ENCODE measurements at places on chromosomes 1 and 21.

DNA sequence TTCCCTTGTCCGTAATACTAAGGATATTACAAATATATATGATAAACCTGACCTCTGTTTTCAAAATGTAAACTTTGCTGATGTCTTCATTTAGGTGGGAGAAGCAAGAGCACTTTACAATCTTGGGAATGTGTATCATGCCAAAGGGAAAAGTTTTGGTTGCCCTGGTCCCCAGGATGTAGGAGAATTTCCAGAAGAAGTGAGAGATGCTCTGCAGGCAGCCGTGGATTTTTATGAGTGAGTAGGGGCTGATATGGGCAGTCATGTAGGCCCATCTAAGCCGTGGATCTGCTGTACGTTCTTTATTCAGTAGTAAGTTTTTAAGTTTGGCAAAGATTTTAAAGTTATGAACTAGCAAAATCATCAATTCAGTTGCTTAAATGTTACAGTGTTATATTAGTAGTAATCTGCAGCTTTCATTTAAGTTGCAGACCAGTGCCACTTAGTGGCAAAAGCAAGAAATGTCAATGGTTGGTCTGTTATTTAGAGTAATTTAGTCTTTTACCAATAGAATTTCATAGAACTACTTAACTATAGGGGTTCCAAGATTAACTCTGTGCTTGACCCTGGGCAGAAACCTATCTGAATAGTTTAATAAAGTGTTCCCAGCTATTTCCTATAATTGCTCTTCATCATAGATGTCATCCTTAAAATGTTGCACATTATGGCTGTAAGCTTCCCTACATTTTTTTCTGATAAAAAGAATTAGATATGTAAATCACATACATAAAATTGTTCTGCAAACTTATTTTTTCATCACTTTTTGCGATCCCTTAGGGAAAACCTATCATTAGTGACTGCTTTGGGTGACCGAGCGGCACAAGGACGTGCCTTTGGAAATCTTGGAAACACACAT lies 21.3 kb downstream of the GPSM2 start:
- no peak for DNase-seq

DNA sequence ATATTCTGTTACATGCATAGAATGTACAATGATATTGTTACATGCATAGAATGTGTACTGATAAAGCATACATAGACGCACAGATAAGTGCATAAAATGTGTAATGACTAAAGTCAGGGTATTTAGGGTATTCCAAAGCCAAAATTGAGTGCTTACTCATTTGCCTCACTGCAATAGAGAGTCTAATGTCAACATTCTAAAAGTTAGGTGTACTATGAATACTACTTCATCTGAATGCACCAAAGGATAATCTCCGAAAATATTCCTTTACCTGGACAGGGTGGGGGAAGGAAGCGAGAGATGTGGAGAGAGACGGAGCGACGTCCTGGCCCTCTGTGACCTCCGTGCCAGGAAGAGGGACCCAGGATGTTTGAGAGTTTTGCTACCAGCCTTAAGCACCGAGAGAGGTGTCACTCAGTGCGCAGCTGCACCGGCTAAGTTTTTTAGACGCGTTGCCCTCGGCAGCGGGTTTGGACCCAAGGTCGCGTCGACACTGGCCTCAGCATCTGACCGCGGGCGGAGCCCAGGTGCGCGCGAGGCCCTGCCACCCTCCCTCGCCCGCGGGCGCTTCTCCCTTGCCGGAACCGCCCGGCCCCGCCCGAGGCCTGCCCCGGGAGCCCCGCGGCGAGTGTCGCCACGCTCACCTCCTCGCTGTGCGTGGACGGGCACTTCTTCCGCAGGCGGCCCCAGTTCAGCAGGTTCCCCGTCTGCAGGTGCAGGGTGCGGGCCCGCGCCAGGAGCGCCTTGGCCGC lies 660 bp downstream of the GCLM start:
- no peak for DNase-seq

GRCh38 chr1:226643177-226643576 lies 94.6 kb downstream of the STUM start:
- DNase-seq, result no peak

DNA sequence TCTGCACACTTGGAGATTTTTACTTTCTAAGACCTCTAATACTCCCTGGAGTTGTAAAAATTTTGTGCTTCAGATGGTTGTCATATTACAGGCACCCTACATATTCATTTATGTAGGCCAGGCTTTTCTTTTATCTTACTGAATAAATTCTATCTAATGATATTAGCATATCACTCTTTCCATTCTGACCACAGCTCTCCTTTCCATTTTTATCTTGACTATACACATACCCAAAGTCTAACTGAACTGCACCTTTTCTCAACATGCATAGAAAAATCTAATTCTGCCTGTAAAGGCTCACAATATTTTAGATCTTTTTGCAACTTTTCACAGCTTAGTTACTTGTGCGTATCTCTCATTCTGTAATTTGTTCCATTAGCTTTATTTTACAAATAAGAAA lies 52.7 kb upstream of the TSHB start:
- DNase-seq, result no peak

GRCh38 chr1:167428395-167428794 lies 89.9 kb downstream of the CD247 start:
- DNase-seq, result no peak

Data from spinal cord (tissue), 10 donors.